ENCODE measurements at places on chromosomes 3 and 15.

GRCh38 chr15:76229266-76229665 is 82.0 kb downstream of the ETFA start:
- no peak for DNase-seq

DNA sequence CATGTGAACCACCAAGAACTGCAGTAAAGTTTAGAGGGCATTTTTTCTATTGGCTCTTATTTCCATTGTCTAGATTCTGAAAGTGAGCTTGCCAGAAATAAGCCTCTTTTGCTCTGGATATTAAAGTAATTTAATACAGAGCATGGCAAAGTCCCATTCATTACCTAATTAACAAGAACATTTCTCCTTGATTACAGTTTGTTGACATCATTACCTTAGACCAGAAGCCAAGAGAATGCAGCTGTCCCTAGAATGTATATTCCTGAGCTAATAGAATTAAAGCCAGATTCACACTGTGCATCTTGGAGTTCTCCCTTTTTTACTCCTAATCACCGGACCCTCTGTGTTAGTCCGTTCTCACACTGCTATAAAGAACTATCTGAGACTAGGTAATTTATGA is 46.4 kb upstream of the TM4SF4 start:
- DNase-seq: no peak

DNA sequence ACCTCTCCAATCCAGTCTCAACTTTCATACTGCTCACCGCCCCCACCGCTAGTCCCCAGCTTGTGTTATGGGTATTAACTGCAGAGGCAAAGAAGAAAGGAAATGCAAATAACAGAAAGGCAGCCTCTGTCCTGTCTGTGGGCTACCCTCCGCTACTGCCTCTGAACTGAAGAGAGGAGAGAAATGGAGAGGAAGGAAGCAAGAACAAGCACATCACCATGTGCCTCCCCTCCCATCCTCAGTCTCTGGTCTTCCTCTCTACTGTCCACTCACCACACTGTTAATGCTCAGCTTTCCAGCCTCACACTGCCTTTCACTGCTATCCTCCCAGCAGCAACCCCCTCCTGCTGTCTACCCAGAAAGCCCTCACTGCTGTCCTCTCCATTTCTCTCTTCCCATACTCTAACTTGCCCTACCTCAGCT is 139.0 kb upstream of the SLC2A2 start:
- DNase-seq: no peak

DNA sequence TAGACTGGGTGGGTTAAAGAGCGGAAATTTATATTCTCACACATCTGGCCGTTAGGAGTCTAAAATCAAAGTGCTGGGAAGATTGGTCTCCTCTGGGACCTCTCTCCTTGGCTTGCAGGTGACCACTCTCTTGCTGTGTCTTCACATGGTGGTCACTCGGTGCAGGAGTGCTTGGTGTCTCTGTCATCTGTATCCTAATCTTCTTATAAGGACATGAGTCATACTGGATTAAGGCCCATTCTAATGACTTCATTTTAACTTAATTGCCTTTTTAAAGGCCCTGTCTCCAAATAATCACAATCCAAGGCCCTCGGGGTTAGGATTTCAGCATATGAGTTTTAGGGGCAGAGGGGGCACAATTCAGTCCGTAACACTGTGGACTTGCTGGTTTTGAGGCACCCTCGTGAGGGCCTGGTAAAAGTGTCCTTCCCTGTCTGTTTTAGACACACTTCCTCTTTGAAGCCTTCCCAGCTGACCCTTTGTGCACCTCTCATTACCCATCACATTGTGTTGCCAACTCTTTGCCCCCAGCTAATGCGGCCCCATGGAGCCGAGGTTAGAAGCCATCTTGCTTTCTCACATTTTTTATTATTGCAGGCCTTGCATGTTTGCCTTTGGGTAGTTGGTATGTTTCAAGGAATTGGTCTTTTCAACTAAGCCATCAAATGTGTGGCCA is 3.2 kb downstream of the XYLB start:
- DNase-seq: no peak

DNA sequence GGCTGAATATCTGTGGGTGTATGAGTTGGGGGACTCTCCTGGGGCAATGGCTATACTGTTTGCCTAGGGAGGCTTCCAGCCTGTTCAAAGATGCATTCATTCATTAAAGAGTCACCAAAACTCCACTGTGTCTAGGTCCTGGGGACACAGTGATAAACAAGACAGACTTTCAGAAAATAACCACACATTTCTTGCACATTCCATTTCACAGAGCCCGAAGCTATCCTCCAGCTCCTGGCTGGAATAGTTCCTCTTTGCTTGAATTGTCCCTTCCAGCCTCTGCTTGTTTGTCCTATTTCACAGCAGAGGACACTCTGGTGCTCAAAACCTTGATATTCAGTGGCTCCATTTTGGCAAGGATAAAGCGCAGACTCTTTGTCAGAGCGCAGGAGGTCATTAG is 61.7 kb upstream of the ITGA11 start:
- DNase-seq: no peak

DNA sequence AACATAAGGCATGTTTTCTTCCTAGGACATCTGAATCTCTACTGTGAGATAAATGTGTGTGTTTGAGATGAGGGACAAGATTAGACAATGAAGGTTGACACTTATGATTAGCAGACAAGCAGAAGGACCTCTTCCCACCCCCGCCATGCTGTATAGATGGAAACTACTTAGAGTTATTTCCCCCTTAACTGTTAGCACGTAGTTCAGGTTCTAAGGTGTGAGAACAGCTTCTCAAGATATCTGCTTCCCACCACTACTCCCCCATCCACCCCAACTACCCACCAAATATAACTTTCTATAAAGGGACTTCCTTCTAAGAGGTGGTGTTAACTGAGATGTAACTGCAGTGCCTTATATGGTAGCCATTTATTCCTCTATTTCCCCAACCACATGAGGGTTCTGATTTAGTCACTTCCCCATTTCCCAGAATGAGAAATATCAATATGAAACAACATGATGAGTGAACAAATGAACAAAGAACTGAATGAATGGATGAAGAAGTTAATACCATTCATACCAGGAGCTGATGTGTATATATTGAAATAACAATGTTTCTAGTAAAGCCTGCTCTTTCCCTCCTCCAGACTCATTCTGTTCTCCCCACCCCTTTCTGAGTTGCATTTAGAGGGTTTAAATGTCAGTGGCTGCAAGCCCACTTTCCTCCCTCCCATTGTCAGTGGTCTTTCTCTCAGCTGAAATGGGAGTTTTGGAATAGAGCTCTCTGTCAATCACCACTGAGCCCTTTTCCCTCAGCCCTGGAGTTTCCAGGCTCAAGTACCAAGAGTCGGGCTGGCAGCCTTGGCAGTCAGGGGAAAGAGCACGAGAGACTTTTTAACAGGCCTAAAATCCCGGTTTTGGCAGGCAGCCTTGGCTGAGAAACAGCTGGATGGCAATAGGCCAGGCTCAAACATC is 7.7 kb upstream of the RFTN1 start:
- no peak for DNase-seq

- DNase-seq: no peak
These were observed 28.3 kb upstream of the MYZAP start for GRCh38 chr15:57563416-57563815.

DNA sequence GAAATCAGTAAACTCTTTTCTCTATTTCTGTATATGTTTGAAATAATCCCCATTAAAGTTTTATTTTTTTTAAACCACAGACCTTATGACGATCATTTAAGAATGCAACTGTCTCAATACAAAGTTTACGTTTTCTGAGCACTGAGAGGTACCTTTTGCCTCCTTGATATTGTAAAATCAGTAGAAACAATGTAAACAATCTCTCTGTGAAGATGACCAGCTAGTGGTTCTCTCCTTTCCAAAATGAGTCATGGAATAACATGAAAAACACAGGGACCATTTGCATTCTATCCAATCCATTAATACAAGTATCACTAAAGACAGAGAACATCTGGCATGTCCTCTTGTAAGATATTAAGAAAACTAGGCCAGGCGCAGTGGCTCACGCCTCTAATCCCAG is 48.8 kb downstream of the RAD18 start:
- no peak for DNase-seq

- no peak for DNase-seq
These were observed 55.1 kb upstream of the ICE2 start for GRCh38 chr15:60534051-60534450.

DNA sequence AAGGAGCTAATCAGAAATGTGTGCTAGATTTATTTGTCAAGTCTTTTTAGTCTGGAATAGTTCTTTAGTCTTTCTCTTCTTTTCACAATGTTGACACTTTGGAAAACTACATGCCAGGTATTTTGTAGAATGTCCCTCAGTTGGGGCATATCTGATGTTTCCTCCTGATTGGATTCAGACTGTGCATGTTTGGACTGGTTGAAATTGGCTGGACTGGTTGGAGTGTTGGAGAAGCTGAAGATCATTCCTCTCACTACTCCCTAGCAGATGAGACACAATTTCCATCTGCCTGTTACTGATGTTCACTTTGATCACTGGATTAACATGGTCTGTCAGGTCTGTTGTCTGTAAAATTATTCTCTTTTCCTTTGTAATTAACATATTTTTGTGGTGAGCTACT is 3.7 kb downstream of the NME9 start:
- DNase-seq: peak; percentile 22

GRCh38 chr3:127908951-127909350 is 6.1 kb upstream of the KBTBD12 start:
- DNase-seq: no peak

DNA sequence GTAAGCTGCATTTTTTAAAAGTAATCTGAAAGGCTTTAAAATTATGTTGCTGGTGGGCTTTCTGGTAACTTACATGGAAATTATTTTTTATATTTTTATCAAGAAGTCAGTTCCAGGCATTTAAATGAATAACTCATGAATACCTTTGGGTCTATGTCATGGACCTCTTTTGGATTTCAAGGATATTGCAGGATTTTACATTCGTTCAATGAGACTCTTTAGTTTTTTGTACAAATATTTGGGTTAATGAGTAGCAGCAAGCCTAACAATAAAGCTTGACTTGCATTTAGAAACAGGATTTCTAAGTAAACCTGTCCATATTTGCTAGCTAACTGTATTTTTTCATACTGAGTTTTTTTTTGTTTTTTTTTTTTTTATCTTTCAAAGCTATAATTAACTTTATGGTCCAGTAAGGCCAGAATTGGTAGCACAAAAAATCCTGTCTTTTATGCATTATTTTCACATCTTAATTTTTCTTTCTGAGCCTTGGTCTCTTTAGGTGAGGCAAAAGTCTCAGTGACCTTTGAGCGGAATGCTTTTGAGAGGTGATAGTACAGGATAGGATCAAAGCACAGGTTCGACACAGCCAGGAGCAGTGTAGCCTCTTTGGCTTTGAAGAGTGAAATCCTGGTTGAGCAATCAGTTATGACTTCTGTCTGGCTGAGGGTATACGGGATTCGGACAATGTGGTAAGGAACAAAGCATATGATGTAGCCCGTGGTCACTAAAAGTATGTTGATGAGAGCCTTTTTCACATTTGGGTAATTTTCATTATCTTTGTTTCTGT is 4.8 kb downstream of the GPR171 start:
- DNase-seq: no peak

- DNase-seq: no peak
These were observed 59.2 kb downstream of the RSRC1 start for GRCh38 chr3:158169091-158169491.

DNA sequence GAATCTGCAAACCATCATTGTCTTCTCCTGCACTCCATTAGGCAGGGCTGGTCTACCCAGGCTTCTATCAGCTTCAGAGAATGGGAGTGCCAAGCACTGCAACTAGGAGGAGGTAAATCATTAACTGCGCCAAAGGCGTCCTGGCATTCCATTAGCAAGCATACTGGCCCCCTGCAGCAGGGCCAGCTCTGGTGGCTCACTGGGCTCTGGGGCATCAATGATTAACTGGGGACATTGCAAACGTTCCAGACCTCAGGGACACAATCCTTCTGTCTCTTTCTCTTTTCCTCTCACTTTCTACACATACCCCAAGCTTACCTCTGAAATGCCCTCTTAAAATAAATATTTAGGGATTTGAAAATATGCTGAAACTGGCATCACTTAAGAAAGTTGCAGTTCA is 129.0 kb downstream of the MYLK start:
- no peak for DNase-seq

- DNase-seq: peak; percentile 84
These were observed 8.5 kb downstream of the SEC61A1 start for GRCh38 chr3:128060473-128061381.

GRCh38 chr15:49035825-49036224 is 10.4 kb downstream of the SECISBP2L start:
- no peak for DNase-seq

All from epithelial cell of prostate (primary cell).